ENCODE measurements at places on chromosomes 4 and X.

DNA sequence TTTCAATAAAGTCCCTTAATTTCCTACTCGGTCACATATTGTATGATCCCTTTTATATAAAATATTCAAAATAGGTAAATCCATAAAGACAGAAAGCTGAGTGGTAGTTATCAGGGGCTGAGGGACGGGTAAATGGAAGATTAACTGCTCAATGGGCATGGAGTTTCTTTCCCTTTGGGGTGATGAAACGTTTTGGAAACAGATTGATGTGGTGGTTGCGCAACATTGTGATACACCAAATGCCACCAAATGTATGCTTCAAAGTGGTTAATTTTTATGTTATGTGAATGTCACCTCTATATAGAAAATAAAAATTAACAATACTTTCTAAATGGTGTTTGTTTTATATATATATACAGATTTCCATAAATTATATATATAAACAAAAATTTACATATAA lies 15.0 kb upstream of the MAOB start:
- no peak for DNase-seq

GRCh38 chrX:67787196-67787595 lies 243.4 kb downstream of the AR start:
- no peak for DNase-seq

DNA sequence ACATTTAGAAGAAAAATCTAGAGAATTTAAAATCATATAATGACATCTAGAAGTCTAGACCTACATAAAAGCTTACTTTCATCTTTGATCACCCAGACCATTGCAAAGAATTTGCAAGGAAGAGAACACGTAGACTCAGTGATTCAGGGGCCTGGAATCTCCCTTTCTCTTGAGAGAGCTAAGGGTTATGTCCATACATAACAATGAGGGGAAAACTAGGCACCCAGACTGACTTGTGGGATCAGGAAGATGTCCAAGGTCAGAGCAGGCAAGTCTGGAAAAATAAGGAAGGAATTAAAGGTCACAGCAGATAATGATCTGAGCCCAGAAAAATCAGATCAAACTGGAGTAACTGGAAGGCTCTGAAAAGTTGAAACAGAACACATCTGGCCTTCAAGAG lies 198.4 kb upstream of the SFRP2 start:
- no peak for DNase-seq

DNA sequence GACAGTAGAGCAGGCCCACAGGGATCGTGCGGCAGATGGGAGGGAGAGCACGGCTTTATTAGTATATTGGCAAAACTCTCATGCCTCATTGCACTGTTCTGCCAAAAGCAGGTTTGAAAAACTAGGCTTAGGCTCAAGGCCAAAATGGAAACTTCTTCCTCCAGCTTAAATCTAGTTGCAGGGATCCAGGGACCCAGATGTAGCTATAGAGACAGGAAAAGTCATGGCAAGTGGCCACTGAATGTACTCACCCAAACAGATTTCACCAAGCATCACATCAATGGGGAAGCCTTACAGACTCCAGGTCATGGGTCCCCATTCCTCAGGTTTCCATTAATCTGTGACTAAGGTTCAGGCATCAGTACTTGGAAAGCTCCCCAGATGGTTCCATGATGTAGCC lies 149.2 kb downstream of the STK32B start:
- no peak for DNase-seq

DNA sequence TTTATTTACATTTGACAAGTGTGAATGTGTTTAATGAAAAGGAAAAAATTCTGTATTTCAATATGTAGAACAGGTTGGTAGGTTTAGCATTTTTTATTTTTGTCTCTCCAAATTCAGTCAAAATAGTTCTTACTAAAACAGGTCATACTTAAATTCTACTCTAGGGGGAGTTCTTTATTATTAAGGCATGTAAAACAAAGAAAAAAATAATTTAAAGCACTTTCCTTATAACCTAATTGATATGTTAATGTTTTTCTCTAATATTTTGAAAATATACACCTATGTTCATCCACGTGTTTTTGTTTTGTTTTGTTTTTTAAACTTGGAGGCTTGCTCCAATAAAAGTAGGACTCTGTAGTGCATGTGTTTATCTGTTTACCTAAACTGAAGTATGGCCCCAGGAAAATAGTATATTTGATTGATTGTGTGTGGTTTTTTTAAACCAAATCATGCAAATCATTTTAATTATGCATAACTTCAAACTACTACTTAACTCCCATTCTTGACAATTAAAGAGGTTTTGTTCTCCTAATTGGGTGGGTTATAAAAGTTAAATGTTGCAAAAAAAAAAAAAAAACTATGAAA lies 562.7 kb downstream of the RPA4 start:
- DNase-seq = no peak

DNA sequence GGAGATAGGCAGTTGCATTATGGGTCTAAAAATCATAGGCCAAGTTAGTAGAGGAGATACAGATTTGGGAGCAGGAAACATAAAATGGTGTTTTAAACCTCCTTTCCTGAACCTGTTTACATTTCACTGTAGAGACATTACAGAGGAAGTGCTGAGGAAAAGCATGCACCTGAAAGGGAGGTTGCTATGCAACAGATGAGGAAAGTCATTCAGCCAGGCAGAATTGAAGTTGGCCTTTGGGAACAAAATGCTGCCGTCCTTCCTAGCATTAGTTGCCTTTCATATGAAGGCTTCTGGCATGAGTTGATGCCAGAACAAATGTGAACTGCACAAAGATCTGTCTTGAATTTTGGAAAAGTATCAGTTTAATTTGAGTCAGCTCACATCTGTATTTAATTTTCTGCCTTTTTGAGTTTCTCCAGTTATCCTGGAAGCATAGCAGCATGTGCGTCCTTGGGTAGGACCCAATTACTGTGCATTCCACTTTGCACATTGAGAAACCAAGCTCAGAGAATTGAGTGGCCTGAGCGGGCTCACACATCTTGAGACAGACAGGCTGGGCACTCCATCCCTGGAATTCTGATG lies 38.2 kb downstream of the MAGED1 start:
- DNase-seq = no peak

Measured in NCI-H187 treated with DMSO at 0.1 percent for 48 hours (cell line).